ENCODE measurements at places on chromosomes 7 and 10. TPM values are rescaled to one million over a fixed set of nuclear protein-coding genes. Genes with fewer than 3 reads are reported as not detected.

GPR37 gene
- total RNA-seq = not detected

EPO gene
- not detected for total RNA-seq

CLIP2 gene
- 10.5 TPM for total RNA-seq

ANKRD30A gene
- not detected for total RNA-seq

UCN3 gene
- not detected for total RNA-seq

PRKAG2 gene
- total RNA-seq = 64.4 TPM

XRCC2 gene
- total RNA-seq = 1.2 TPM

PNLIPRP1 gene
- not detected for total RNA-seq

SEMA4G gene
- total RNA-seq = 0.53 TPM

C10orf90 gene
- total RNA-seq = not detected

NAT16 gene
- total RNA-seq = not detected

GPR141 gene
- 30.2 TPM for total RNA-seq

MBL2 gene
- not detected for total RNA-seq

IL6 gene
- 2.3 TPM for total RNA-seq

CXCL12 gene
- total RNA-seq = not detected

POLR2J3 gene
- 120 TPM for total RNA-seq

GLI3 gene
- 2.9 TPM for total RNA-seq

GIMAP7 gene
- 100 TPM for total RNA-seq

GPAM gene
- total RNA-seq = 4.7 TPM

HERPUD2 gene
- total RNA-seq = 103 TPM

CFAP46 gene
- total RNA-seq = not detected

CYP2C18 gene
- total RNA-seq = not detected

SFRP5 gene
- total RNA-seq = not detected

ACSM6 gene
- total RNA-seq = not detected

VENTX gene
- 0.48 TPM for total RNA-seq

PDE1C gene
- not detected for total RNA-seq

LEP gene
- total RNA-seq = not detected

IFIT2 gene
- total RNA-seq = 103 TPM

ABCB1 gene
- total RNA-seq = 62.8 TPM

C7orf57 gene
- total RNA-seq = 0.85 TPM

CDK1 gene
- total RNA-seq = 2.4 TPM

MINDY4 gene
- 1.1 TPM for total RNA-seq
